ENCODE measurements at places on chromosomes 5 and 9.

- DNase-seq = no peak
These were observed 163.9 kb downstream of the GABRG2 start for GRCh38 chr5:162231522-162231921.

- no peak for DNase-seq
These were observed 829.5 kb upstream of the ACO1 start for GRCh38 chr9:31554941-31555340.

- DNase-seq = peak; percentile 87
These were observed at the start of gene CETN3 for GRCh38 chr5:90409318-90410177. Gene CETN3 (minus strand): TSS chr5:90409756. CDS start chr5:90409661, 95 bp downstream.

GRCh38 chr5:160750938-160751657 is 100.9 kb downstream of the ATP10B start:
- DNase-seq = no peak

- DNase-seq = no peak
These were observed 52.1 kb upstream of the LMX1B start for GRCh38 chr9:126561582-126561981.

Measured in stimulated activated CD8-positive, alpha-beta memory T cell treated with anti-CD3 and anti-CD28 coated beads, Interleukin-7, amount 100 ng/mL, for 4 hours (primary cell).